K562 (cell line): ENCODE measurements at places on chromosomes 7 and 10. TPM values are rescaled to one million over a fixed set of nuclear protein-coding genes. Genes with fewer than 3 reads are reported as not detected.

DNA sequence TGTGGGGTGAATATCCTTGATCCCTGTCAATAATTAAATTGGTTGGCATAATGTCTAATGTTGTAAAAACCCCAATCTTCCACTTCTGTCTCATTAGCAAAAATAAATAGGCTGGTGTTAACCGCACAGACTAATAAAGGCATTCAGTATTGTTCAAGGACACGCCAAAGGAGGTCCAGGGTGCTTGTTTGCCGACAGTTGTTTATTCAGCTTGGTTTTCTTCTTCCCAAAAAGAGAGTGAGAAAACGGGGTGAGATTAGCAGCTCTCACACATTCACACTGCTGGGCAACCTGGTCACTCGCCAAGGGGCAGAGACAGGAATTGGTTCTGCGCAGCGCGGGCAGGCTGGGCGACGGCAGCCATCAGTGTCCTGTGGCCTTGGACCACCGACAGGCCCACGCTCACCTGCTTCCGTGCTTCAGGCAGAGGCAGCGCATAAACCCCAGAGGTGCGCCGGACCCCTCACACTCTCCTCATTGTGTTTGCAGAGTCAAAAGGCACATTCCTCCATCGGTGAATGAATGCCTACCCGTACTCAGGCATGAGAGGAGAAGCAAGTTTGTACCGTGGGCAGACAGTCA is 26.2 kb upstream of the LMBR1 start:
- H3K4me3 ChIP-seq = no peak overlapping the region
- no peak overlapping the region for H3K27ac ChIP-seq
- H3K4me1 ChIP-seq = peaks cover 8% of the 10 kb centered on the region
- no peaks in the 10 kb centered on the region for H3K36me3 ChIP-seq
- DNase-seq = no peak

DNA sequence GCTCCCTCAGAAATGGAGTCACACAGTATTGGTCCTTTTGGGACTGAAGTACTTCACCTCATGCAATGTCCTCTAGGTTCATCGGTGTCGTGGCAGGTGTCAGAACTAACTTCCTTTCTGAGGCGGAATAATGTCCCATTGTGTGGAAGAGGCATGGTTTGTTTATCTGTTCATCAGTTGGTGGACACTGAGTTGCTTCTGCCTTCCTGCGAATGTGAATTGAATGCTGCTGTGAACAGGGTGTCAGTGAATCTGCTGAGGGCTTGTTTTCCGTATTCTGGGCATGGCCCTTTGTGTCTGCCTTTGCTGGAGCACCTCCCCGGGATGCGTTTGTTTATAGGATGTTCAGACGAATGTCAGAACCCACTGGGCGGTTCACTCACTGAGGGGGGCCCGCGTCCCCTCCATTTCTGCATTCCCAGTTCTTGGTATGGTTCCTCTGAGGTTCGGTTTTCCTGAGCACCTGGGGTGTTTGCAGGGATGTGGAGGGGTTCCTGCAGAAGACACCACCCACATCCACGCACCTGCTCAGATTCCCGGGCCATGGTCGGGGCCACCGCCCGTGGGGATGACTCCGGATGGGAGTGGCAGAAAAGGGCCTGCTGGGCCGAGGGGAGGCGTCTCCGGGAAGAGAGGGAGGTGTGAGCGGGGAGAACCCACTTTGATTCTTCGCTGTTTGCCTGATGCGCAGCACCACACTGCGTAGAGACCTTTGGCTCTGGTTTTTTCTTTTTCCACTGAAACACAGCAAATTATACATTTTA is 33.1 kb downstream of the CHST12 start:
- H3K36me3 ChIP-seq = peaks cover 16% of the 10 kb centered on the region; the same call in 1 of the 3 replicates
- no peak overlapping the region for H3K4me3 ChIP-seq
- no peak for DNase-seq
- H3K27ac ChIP-seq = no peak overlapping the region
- no peaks in the 10 kb centered on the region; the same call in 2 of the 3 replicates for H3K4me1 ChIP-seq

GRCh38 chr10:3876350-3876962 is 91.4 kb upstream of the KLF6 start:
- H3K36me3 ChIP-seq = no peaks in the 10 kb centered on the region
- no peaks in the 10 kb centered on the region for H3K27me3 ChIP-seq

The VSTM4 gene
- 3.9 and 4.5 TPM in 2 replicates for total RNA-seq

DNA sequence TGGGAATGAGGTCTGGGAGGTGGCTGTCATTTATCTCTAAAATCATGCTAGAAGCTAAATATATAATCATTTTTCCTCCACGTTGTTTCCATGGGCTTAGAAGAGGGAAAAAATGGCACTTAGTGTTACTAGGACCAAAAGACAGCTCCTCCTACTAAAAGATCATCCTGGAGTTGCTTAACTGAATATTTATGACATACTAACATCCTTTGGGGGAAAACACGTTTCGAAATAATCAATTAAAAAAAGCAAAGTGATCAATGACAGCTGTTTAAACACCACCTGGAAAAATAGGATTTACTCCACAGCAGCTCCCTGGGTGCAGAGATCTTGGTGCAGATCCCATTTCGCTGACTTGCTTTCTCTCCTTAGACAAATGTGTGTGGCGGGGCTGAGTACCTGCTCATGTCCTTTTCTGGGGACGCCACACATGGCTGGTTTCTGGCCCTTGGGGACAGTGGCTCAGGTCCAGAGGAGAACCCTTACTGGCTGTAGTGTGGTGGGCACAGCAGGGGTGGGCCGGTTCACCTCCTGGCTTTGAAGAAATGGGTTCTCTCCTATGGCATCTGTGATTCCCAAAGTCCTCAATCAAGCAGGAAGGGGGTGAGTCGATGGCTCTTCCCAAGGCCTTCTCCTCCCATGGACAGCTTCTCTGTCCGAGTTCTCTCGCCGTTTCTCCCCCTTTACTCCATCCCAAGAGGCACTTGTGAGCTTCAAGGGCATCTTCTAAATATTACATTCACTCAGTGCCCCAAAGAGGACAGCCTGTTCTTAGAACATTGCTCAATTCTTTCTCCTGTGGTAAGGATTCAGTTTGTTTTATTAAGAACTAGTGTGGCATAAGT is 156.4 kb upstream of the KLF14 start:
- H3K4me1 ChIP-seq = peaks cover 10% of the 10 kb centered on the region
- H3K36me3 ChIP-seq = no peaks in the 10 kb centered on the region; the same call in 2 of the 3 replicates
- no peak overlapping the region for H3K27ac ChIP-seq
- DNase-seq = no peak
- no peak overlapping the region for H3K4me3 ChIP-seq

DNA sequence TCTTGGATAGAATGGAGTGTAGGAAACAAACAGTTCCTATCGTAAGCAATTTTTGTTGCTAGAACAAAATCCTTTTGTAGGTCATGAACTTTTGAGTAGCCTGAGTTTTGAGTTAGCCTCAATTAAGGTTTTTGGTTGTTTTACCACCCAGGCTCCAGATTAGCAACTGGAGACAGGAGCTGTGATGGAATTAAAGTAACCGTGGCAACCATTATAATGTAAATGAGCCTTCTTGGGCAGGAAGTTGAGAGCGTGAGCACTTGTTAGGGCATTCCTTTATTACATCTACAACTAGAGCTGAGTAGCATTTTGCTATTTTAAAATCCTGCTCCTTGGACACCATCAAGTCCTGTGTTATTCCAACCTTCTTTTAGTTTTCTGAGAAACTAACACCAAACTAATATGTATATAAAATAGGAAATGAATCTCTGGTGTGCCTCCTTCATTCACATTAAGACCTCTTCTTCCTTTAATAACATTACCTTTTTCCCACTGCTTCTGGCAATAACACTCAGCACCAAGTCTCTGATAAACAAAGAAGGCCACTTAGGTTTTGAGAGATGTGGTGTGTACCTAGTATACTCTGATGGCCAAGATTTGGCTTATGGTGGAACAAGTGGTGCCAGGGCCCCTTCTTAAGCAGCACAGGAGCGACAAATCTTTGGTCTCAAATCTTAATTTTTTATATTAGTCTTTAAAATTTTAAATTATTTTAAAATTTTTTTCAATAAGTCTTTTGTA is 34.0 kb downstream of the AHCYL2 start:
- no peak overlapping the region for H3K4me3 ChIP-seq
- no peaks in the 10 kb centered on the region for H3K36me3 ChIP-seq
- no peaks in the 10 kb centered on the region for H3K27me3 ChIP-seq
- DNase-seq = no peak
- peaks cover 7% of the 10 kb centered on the region; the same call in 1 of the 3 replicates for H3K4me1 ChIP-seq

- H3K36me3 ChIP-seq = no peaks in the 10 kb centered on the region
- H3K4me3 ChIP-seq = no peak overlapping the region
- H3K27me3 ChIP-seq = peaks cover 12% of the 10 kb centered on the region
These were observed 264.6 kb downstream of the FRMD4A start for GRCh38 chr10:14066106-14066505.

The CFAP46 gene
- total RNA-seq = not detected in 2 replicates
